Activated CD4-positive, alpha-beta T cell treated with anti-CD3 and anti-CD28 coated beads for 1 hour (primary cell): ENCODE measurements at places on chromosomes 12 and 14.

GRCh38 chr14:68695856-68696255, 97.0 kb downstream of the ZFP36L1 start:
- DNase-seq = no peak

DNA sequence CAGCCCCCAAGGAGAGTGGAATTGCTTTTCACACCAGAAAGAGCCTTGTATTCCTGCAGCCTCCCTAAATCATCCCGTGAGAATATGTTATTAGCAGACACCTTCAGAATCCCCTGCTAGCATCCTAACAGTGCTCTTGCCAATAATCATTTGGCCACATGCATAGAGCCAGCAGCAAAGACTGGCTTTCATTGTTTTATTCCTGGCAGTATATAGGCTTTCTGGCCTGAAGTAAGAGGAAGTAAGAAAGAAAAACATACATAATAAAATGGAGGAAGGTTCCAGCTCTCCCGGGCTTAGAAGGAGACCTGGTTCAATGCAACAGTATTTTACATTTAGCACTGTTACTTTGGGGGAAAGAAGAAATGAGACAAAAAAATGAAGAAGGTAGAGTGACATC, 176.7 kb upstream of the ATF7IP start:
- DNase-seq = no peak

DNA sequence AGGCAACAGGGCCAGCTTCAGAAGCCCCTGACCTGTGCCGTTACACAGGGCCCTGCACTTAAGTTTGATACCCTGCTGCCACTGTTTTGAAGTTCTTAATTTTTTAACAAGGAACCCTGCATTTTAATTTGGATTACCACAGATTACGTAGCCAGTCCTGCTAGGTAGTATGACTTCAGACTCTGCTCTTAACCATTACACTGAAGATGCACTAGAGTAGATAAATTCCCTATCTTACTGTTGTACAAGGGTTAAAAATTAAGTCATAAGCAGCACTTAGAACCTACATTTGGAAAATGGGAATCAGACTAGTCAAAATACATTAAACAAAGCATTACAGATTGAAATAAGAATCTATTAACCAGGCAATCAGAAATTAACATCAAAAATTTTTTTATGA, 2.3 kb downstream of the GNPNAT1 start:
- DNase-seq = no peak

DNA sequence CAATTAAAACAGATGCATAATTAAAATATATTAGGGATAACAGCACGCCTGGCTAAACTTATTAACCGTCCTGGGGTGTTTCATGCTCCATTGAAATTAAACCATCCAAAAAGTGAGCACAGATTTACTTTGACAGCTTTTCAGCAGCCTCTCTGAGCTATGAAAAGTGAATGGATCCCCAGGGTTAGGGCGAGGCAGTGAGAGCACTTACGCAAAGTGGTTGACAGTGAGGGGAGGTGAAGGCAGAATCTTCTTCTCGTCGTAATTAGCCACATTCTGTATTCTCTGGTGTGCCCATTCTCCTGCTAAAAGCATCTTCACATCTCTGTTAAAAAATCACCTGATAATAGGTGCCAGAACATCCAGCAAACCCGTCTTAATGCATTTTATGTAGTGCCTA, 1.9 kb downstream of the TMTC2 start:
- DNase-seq = no peak

DNA sequence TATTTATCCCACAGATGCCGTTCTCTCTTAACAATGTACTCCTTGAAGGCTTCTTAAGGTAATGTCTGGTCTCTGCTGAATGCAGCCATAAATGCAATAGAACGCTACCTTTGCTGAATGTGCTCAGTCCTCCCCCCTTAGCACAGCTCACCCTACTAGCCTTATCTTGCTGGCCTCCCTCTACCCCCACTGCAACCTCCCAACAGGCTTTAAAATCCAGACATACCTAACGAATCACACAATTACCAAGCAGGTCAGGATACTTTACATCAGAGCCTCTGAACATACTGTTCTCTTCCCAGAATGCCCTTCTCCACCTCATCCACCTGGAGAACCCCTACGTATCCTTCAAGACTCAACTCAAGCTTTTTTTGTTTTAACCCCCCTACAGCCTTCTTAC, 51.0 kb upstream of the CRADD start:
- no peak for DNase-seq

DNA sequence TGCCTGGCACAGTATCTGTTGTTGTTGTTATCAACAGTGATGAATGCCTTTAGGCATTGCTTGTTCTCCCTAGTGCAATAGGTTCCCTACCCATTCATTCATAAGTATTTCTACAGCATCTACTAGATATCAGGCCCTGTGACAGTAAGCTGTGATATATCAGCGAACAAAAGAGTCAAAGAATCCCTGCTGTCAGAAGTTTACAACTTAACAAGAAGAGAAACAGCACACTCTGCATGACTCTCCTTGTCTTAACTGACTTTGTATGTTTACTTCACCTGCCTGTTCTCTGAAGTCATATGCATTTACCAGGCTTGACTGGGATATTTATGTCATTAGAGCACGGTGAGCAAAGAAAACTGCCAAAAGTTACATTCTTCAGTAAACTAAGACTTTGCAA, 452.2 kb upstream of the RPL10L start:
- no peak for DNase-seq

- DNase-seq = no peak
Measured at GRCh38 chr12:120121766-120122293, 5.3 kb upstream of the RAB35 start.

GRCh38 chr14:81516986-81517797, 16.5 kb downstream of the SEL1L start:
- no peak for DNase-seq

DNA sequence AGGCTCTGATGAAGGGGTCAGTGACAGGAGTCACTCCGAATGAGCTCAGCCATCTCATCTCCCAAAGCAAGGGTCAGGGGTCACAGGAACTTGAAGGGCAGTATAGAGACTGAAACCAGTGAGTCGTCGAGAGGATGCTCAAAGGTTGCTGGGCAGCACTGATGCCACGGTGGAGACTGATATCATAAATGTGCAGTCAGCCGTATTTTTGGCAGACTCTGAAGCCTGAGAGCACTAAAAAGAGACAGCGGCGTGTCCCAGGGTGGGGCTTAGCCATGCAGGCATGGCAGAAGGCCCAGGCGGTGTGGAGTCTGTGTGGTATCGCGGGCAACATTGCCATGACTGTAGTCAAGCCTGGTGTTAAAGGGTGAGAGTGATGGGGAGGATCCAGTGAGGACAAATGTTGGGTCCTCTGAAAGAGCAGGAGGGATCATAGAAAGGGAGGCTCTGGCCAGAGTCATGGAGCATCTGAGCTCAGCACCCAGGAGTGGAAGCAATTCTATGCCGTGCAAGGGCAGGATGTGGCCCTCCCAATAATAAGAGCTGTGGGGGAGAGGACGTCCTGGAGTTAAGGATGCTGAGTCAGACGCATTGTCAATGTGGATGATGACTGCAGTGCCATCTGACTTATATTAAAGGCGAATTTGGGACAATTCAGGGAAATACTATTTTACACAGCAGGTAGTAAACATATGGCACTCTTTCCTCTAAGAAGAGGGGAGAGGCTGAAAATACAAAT, 241.2 kb upstream of the FKBP4 start:
- no peak for DNase-seq

- no peak for DNase-seq
Measured at GRCh38 chr12:115322275-115322674, 638.3 kb upstream of the TBX3 start.

- DNase-seq = peak; percentile 5
Measured at GRCh38 chr14:99133636-99134515, 138.1 kb downstream of the BCL11B start.

- no peak for DNase-seq
Measured at GRCh38 chr12:123398550-123399254, 14.8 kb downstream of the KMT5A start.

- no peak for DNase-seq
Measured at GRCh38 chr14:68956724-68957123, 22.4 kb downstream of the ACTN1 start.

DNA sequence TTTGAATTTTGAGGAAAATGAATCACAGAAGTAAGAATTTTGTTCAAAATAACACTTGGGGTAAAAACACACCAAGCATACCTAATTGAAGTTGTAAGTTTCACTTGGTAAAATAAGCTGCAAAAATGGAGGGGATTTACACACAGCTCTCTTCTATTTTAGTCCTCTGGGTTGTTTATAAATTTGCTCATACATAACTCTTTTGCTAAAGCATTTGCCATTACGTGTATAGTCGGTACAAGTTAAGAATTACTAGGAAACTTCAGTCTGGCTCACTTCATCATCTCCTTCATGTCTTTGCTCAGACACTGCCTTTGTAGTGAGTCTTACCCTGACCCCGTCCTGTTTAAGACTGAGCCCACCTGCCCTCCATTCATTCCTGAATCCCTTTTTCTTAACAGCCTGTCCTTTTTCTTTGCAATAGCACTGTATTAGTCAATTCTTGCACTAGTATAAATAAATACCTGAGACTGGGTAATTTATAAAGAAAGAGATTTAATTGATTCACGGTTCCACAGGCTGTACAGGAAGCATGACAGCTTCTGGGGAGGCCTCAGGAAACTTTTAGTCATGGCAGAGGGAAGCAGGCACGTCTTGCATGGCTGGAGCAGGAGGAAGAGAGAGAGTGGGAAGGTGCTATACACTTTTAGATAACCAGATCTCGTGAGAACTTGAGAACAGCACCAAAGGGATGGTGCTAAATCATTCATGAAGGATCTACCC, 451.1 kb downstream of the PCNX1 start:
- no peak for DNase-seq

GRCh38 chr12:113262710-113263109, 41.4 kb downstream of the TPCN1 start:
- DNase-seq = no peak

DNA sequence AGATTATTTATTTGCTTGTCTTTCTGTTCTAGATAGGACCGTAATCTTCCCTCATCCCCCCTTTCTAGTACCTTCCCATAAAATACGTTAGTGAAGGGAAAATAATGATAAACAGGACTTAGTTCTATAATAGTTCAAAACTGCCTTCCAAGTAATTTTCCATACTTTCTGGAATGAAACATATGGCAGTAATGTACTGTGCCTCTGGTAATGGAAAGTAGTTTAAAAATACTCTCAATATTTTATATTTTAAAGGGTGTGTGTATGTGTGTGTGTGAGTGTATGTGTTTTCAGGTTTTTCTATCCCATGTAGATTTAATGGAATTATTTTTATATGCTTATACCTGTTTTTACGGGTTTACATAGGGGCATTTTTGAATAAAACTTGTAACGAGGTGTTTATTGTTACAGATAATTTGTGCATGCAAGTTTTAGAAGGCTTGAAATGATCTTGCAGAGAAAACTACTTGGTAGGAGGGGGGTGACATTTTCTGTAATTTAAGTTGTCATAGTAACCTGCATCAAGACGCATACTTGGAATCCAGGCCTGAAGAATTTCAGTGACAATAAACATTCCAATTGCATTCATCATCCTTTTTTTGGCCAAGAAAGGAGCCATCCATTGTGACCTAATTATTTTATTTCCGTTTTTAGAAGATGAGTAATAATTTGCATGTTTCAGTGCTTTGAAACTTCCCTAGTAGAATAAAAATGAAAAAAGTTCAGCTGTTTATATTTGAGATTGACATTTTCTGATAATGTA, 38.9 kb downstream of the RASSF8 start:
- no peak for DNase-seq

DNA sequence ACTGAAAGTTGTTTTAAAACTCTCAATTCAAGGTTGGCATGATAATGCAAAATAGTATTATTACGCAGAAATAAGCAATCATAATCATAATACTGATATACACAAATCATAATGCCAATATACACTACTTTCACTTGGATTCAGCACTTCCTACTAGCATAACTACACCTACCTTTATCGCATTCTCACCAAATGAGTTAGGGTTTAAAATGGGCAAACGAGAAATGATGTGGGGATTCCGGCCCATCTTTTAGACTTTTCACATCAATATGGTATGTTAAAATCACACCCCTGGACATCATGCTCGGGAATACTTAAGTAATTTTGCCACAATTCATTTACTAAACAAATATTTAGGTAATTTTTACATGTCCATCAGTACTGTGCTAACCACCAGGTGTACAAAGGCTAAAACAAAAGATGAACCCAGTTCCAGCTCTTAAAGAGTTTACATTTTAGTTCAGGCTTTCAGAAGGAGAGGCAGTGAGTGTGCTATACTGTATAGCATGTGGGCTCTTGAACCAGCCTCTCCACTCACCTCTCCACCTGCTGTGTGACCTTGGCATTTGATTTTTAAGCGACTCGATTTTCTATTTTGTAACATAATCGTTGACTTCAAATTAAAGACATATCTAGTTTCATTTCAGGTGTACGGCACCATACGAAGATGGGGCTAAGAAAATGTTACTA, 1.1 kb upstream of the USP15 start:
- DNase-seq = no peak

DNA sequence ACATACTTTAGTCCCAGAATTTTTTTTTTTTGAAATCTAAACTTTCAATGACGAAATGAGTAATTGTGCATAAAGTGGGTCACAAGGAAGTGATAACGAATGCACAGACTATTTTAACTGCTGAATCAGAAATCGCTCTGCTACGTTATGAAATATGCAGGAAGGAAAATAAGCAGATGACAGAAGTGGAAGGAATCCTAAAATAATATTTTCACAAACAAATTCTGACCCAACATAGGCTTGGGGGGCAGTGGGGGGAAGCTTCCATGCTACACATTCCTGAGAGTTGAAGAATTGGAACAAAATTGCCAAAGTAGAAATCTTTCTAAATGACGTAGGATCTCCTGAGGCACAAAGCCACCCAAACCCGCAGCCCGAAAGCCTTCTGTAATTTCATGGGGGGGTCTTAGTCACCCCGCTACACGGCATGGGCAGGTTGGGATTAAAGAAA, 89.6 kb downstream of the ARF6 start:
- no peak for DNase-seq

DNA sequence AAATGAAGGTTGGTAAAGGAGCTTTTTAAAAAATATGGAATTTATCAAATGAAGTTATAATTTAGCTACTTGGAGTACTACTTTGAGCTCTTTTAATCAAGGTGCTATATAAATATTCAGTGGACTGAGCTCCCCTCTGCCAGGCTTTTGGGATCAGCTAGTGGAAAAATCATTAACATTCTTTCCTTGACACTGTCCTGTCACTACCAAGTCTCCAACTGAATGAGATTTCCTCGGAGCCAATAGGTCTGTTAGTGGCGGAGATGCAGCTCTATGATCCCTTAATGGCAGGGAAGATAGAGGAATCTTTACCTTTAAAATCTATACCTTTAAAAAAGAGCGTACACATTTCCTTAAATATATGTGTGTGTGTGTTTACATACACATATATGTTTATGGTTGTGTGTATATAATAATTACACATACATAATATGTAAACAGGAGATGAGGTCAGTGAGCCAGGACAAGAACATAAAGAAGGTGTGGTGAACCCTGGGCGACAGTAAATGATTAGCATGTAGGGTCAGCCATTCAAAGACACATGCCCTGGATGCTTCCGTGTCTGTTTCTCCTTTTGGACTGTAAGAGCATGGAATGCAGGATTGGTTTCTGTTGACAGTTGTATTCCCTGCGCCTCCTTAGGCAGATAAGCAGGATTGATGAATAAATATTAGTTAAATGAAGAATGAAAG, 47.7 kb upstream of the ATP2A2 start:
- no peak for DNase-seq

GRCh38 chr14:39877577-39878190, 445.5 kb upstream of the FBXO33 start:
- no peak for DNase-seq
